ENCODE measurements at places on chromosomes 6 and 20.

DNA sequence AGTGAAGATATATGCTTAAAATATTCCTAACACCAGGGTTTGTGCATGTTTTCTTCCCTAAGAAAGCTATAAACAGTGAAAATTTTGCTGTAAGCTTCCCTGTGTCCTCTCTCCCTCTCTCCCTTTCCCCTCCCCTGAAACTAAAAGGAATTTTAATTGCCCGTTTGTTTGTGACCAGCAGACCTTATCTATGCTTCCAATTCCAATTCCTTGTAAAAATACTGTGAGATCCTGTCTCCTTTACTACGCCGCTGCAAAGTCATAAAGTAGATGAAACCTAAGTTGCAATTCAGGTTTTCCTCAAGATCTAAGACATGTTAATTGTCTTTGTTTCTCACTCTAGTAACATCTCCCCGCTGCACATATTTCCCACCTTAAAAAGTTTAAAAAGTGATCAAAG lies 82.3 kb downstream of the DNAH8 start:
- no peak for DNase-seq

- DNase-seq = no peak
Measured at GRCh38 chr20:58378704-58379103, 10.3 kb upstream of the VAPB start.

GRCh38 chr6:89508755-89509563 lies 76.0 kb downstream of the ANKRD6 start:
- DNase-seq = no peak

DNA sequence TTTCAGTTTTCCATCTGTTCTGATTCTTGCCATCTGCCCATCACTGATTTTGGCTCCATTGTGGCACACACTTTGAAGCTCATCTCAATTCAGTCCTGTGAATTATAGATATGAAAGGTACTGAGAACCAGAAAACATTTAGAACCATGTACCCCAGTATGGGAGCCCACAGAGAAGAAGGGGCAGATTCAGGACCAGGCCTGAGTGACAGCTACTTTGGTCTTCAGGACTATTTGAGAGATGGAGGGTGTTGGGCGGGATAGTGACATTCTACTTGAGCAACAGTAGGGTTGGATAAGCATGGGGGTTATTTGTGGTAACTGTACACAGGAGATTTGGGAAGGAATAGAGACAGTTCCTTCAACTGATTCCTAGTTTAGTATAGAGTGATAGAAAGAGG lies 259.2 kb upstream of the MANEA start:
- no peak for DNase-seq

DNA sequence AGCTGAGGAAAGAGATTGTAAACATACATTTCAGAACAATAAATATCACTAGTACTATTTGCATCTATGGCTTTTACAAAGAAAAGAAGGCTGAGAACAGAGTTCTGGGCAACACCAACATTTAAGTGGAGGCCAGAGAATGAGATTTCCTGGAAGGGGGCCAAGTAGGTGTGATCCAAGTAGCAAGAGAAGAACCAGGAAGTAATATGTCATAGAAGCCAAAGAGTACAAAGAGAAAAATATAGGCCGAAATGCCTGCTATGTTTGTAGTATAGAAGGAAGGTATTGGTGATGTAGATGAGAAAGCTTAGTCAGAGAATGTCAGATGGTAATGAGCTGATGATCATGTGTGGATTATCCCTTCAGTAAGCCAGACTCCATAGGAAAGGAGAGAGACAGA lies 94.5 kb downstream of the PERP start:
- DNase-seq = no peak

GRCh38 chr20:50574586-50574985 lies 64.4 kb downstream of the PTPN1 start:
- no peak for DNase-seq

- no peak for DNase-seq
Measured at GRCh38 chr6:108606250-108606690, 45.6 kb downstream of the FOXO3 start.

Data from NCI-H2107 (cell line).